ENCODE measurements at places on chromosomes 16 and 17. TPM values are rescaled to one million over a fixed set of nuclear protein-coding genes. Genes with fewer than 3 reads are reported as not detected.

Gene KLHL11
- total RNA-seq: 2.5 TPM

Gene FA2H
- 37.1 TPM for total RNA-seq

Gene IL21R
- 0.02 TPM for total RNA-seq

Gene PRDM7
- total RNA-seq: not detected

Gene CRYBA1
- total RNA-seq: not detected

Measured in A549 treated with CpdA at 1 μM for 4 hours (cell line).